ENCODE measurements at places on chromosomes 2 and 18.

DNA sequence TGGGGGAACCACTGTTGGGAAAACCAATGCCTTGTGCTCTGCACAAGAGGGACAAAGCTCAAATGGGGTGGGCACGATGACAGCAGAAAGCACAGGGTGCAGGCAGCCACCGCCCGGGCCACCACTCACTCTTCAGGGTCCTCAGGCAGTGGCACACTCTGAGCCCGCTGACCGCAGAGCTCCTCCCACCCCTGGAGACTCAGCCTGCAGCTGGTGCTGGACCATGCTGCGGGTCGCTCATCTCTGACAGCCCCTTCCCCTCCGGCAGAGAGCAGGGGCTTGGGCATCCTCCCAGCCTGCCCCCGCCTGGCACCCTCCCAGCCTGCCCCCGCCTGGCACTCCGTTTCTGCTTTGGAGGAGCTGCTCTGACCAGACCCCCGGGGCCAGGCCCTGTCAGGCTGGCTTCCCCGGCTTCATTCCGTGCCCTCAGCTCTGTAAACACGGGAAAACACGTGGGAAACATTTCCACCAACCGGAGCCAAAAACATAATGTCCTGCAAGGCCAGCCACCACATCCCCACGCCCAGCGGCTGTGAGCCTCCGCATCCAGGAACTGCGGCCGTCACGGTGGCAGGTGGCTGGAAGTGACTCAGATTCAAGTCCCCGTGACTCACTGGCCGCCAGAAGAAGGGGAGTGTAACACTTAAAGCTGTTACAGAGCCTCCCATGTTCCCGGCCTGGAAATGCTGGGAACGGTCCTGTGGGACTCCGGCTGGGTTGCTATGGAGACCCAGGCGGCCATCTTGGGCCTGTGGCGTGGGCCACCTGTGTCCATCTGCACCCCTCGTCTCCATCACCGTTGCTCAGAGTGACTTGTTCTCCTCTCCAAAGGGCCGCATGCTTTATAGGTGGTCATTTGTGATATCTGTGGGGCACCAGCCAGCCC is 6.8 kb upstream of the SNED1 start:
- DNase-seq, result no peak

GRCh38 chr2:58606799-58607198 is 365.7 kb upstream of the FANCL start:
- DNase-seq, result no peak

DNA sequence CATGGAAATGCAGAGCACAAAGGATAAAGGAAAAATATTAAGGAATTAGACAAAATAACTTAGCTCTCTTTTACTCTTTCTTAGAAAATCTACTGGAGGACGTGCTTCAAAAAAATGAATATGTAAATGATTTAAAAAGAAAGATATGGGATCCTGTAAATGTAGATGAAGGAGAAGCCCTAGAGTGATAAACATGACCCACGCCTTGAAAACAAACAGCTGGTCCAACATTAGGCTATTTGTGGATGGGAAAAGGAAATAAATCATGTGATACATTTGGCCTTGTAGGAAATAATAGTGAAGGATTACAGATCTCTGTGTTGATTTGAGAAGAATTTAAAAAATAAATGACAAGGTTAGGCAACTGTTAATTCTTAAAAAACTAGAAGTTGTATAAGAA is 492.1 kb upstream of the SLC39A10 start:
- DNase-seq, result no peak

DNA sequence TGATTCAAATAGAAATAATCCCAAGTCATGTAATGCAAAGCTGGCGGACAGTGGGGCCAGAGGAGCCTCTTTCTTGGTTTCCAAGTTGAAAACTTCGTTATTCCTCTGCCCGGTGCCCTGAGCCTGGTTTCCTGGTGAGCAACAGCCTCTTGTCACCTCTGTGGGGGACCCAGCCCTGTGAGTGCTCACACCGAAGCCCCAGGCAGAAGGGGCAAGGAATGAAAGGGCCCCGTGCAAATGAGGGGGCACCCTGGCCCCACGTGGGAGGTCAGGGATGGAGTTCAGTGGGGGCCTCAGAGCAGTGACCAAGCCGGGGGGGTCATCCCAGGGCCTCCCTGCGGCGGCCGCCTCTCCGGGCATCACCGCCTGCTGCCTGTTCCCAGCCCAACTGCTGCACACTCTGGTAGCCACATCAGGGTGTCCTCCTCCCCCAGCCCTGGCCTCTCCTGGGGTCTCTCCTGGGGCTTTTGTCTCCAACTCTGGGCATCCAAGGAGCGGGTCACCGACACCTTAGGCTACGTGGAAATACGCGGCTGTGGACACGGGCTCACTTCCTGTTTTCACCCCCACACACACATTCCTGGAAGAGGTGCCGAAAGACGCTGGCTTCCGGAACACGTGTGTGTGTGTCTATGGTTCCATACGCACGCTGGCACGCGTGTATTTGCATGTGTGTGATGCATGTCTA is 64.5 kb downstream of the TWIST2 start:
- DNase-seq, result no peak

DNA sequence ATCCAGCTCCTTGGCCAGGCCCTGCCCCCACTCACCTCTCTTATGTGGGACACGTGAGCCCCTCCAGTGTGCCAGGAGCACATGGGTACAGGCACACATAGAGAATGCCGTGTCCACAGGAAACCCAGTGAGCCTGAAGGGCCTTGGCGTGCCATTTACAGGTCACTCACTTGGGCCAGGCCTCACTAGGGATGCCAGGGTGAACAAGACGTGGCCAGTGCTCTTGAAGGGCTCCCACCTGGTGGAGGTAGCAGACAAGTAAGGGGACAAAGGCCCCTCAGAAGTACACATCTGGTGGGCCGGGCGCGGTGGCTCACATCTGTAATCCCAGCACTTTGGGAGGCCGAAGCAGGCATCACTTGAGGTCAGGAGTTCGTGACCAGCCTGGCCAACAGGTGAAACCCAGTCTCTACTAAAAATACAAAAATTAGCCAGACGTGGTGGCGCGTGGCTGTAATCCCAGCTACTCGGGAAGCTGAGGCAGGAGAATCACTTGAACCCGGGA is 15.1 kb upstream of the C1QL2 start:
- no peak for DNase-seq

Measured in CD4-positive, alpha-beta T cell treated with Interleukin-1 beta for 1 hour (primary cell).